ENCODE measurements at places on chromosomes 7 and 10. TPM values are rescaled to one million over a fixed set of nuclear protein-coding genes. Genes with fewer than 3 reads are reported as not detected.

Gene H2BK1
- not detected for polyA plus RNA-seq

DNA sequence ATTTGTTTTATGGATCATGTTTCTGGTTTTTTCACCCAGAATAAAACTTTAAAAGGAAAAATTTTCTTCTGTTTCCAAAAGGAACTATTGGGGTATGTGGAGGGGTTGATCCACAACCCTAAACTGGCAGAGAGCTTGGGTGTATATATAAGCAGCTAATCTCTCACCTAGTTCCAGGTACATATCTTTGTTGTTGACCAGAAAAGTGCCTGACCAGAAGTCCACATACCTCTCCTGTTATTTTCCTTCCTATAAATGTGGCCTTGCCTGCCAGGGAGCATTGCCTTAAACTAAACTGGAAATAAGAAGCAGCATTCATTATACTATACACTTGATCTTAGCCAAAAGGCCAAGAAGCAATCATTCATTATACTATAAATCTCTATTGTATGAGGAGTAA is 112.0 kb downstream of the ZEB1 start:
- DNase-seq = no peak

DNA sequence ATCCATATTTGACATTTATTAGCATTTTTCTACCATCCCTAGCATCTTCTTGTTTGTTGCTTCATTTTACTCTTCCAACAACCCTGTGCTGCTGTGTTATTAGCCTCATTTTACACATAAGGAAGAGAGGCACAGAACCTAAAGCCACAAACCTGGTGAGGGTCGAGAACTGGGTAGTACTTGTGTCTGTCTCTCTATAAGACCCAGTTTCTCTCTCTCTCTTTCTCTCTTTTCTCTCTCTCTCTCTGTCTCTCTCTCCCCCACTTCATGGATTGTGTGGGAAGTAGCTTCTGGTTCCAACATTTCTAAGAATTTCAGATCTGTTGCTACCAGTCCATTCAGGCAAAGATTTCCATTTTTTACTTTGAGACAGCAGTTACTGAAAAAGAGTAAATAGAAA is 1.4 kb upstream of the FRA10AC1 start:
- DNase-seq = no peak

GRCh38 chr10:103979530-103979929 is 12.6 kb downstream of the SLK start:
- DNase-seq = no peak

GRCh38 chr7:116560021-116560970 is 35.5 kb downstream of the CAV1 start:
- no peak for DNase-seq

All from kidney (tissue), 22 donors.